C1 segment of cervical spinal cord (tissue), 14 donors: ENCODE measurements at places on chromosomes 7 and 10.

DNA sequence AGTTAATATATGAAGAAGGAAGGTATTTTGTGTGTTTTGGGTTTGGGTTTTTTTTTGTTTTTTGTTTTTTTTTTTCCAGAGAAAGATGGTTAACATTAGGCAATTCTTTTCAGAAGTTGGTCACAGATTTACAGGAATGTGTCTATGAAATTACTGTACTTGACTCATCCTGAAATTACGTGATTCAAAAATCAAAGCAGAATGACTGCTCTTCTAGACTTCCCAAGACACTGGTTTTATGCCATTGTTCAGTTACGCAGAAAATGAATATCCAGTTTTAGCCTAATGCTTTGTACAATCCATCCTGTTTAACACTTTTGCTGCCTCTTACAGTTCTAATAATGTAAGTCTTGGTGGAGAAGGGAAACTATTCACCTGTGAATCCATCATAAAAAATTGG is 39.7 kb upstream of the CELF2 start:
- DNase-seq = no peak

- no peak for DNase-seq
These were observed 200.5 kb downstream of the MDFIC start for GRCh38 chr7:115122388-115122787.

DNA sequence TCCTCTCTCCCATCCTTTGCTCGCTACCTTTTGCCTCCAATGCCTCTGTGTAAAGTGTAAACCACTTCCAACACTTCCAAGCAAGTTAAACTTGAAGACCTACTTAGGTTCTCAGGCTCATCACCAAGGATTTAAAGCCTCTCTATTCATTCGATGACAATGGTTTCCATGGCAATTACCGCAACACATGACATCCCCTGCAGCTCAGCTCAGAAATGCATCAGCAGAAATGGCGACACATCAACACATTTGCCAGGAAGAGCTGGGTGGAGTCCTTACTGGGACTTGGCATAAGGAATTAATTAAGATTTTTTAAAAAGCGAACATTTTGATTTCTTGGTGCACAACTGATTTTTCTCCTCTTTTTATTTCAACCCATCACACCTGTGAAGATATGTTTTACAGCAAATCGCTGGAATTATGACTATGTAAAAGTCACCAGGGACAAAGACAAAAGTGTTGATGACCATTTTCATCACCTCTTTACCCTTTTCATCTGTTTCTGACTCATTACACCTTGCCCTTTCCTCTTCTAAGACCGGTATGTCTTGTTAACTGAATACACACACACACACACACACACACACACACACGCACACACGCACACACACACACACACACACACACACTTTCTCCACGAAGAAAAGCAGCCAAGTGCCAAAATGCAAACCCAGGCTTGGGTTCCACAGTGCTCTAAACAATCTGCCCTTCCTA is 453.4 kb upstream of the CELF2 start:
- DNase-seq = no peak

GRCh38 chr7:155343150-155343549 is 45.5 kb downstream of the INSIG1 start:
- DNase-seq = no peak

DNA sequence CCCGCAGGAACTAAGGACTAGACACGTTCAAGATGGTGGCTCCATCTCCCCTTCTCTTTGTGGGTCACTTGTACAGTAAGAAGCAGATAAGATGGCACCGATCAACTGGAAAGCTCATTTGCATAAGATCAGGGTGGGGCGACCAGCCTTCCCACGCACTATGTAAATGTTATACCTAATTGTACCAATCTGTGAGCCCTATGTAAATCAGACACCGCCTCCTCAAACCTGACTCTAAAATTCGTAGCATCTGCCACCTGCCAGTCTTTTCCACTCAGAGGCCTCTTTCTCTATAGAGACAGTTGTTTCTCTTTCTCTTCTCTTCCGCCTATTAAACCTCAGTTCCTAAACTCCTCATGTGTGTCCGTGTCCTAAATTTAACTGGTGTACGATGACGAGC is 324.5 kb downstream of the PHF14 start:
- no peak for DNase-seq

- DNase-seq = no peak
These were observed 125.7 kb downstream of the FOXP2 start for GRCh38 chr7:114540291-114540690.
